AG20443 (cell line): ENCODE measurements at places on chromosomes 13 and 19.

DNA sequence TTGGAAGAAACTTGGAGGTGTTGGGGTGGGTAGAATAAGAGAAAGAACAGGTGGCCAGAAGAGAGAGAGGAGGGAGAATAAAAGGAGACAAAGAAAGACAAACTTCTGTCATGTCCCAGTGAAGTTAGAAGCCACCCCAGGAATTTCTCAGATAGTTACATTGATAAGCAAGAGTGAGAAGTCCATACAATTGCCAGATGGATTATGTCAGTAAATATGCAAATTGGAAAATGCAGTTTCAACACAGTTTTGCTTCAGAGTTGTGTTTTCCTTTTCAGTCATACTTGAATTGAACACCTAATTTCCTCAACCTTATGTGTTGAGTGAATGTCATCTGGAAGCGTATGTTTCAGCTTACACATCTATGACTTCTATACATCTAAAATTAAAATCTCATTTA lies 139.2 kb downstream of the RXFP2 start:
- no peak for DNase-seq

DNA sequence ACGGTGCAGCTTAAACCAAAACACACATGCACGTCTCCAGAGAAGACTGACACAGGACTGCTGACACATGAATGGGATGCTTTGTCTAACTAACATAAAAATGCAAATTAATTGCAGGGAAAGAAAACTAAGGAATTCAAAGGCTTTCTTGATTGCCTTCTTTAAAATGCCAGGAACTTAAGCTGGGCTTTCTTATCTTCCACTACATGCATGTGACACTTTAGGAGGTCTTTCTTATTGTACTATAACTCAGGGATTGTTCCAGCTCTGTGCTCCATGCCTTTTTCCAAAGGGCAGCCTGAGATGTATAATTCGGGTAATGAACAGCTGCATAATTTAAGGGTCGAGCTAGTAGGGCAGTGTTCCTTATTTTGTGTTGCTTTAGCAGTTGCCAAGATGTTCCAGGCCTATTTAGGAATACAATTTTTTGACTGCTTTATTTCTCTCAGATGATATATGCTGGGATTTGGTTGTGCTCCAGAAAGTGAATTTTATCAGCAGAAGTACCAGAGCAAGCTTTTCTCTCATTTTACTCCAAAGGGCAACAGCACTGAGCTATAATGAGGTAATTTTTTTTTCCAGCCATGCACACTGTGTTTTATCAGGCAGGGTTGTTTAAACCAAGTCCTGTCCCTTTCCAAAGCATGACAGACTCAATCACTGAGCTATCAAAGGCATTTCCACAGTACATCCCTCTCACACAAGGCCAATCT lies 885.2 kb downstream of the PCDH9 start:
- DNase-seq, result no peak

DNA sequence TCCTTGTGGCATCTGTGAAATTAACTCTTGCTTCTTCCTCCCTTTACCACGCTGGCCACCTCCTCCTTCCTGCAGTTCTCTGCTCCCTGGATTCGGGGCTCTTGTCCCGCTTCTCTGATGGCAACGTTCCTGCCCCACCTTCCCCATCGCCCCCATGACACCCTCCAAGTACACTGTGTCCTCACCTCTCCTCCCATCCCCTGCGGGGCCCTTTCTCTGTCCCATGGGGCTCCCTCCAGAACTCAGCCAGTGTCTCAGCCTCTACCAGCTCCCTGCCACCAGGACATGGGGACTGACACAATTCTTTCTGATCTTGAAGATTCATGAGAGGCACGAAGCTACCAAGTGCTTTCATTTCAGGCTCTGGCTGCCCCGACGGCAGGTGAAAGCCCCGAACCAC lies 9.1 kb downstream of the CARS2 start:
- DNase-seq, result no peak

GRCh38 chr13:108463340-108463739 lies 166.1 kb upstream of the MYO16 start:
- peak; percentile 62 for DNase-seq

- DNase-seq, result no peak
Measured at GRCh38 chr13:30735025-30735871, at the start of gene ALOX5AP. Gene ALOX5AP (plus strand): TSS chr13:30735543. CDS start chr13:30735606, 63 bp downstream.

GRCh38 chr13:32175307-32175706 lies 139.9 kb downstream of the ZAR1L start:
- no peak for DNase-seq

GRCh38 chr19:2291185-2291751 lies 9.3 kb upstream of the PEAK3 start:
- no peak for DNase-seq

GRCh38 chr19:39810424-39810823 lies 23.5 kb downstream of the DYRK1B start:
- DNase-seq, result no peak

- peak; percentile 90 for DNase-seq
Measured at GRCh38 chr19:752652-753517, 2.0 kb downstream of the MISP start.
